Activated CD4-positive, alpha-beta memory T cell treated with anti-CD3 and anti-CD28 coated beads, Interleukin-2, amount 10 ng/mL, durations not matched to agents 7 days and 5 days (primary cell): ENCODE measurements at places on chromosomes 3 and 15. TPM values are rescaled to one million over a fixed set of nuclear protein-coding genes. Genes with fewer than 3 reads are reported as not detected.

The ANKRD34C gene
- total RNA-seq, result not detected

The RGMA gene
- total RNA-seq, result 0.18 TPM

The SQOR gene
- 142 TPM for total RNA-seq

The PLSCR5 gene
- total RNA-seq, result not detected

The ACOX2 gene
- total RNA-seq, result not detected
